ENCODE measurements at places on chromosomes 4 and X.

DNA sequence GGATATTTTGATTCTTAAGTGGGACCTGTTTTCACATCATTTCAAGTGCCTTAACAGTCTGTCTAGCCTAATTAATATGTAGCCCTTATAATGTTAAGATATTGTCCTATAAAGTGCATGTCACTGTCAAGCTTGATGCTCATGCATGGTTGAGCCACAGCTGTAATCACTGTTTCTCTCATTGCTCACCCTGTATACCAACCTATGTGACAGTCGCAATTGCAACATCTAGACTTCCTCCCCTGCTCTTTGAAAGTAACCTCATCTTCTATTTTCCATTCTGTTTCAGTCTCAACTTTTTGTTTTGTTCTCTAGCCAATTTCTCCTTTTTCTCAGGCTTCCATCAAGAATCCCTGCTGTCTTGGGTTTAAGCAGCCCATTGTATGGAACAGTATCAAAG, 24.4 kb upstream of the MSL3 start:
- no peak for DNase-seq

- DNase-seq, result no peak
Measured at GRCh38 chrX:119009071-119009470, 34.7 kb downstream of the LONRF3 start.

- DNase-seq, result no peak
Measured at GRCh38 chrX:22634751-22635150, 362.0 kb downstream of the CBLL2 start.

DNA sequence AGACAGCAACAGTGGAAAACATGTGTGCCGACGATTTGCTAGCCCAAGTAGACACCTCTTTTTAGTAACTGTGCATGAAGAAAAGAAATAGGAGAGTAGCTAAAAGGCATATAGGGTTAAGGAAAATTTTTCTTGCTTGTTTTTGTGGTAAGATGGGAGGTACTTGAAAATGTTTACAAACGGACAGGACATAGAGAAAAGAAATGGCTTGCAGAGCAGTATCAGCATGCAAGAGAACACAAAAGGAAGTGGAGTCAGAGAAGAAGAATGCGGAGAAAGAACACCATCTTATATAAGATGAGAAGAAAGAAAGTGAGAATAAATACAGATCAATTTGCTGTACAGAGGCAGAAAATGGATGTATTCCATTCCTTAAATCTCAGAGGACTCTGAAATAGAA, 263.7 kb upstream of the ETNPPL start:
- DNase-seq, result no peak

- no peak for DNase-seq
Measured at GRCh38 chr4:121819216-121819965, 4.3 kb downstream of the CCNA2 start.

All from lower leg skin (tissue), 4 donors.